ENCODE measurements at places on chromosomes 6 and 20. TPM values are rescaled to one million over a fixed set of nuclear protein-coding genes. Genes with fewer than 3 reads are reported as not detected.

The TMEM170B gene
- 10.9 TPM for total RNA-seq

The LY6G6D gene
- 1.1 TPM for total RNA-seq

The CLDN20 gene
- total RNA-seq: not detected

The HLA-DMB gene
- 22.3 TPM for total RNA-seq

The FAXC gene
- total RNA-seq: 31.7 TPM

The MPC1 gene
- 89.5 TPM for total RNA-seq

The FOXF2 gene
- total RNA-seq: 1.7 TPM

The SLC35F1 gene
- total RNA-seq: 27.8 TPM

The ARFGAP1 gene
- total RNA-seq: 68.9 TPM

The TAAR8 gene
- total RNA-seq: not detected

The TGM3 gene
- total RNA-seq: 0.40 TPM

The ISM1 gene
- total RNA-seq: 9.4 TPM

The OR2J3 gene
- 0.11 TPM for total RNA-seq

The IRF4 gene
- total RNA-seq: 1.0 TPM

The MLIP gene
- total RNA-seq: 28.6 TPM

The CDH26 gene
- 0.99 TPM for total RNA-seq

The CST2 gene
- total RNA-seq: not detected

The RNF5 gene
- 70.6 TPM for total RNA-seq

The CST5 gene
- total RNA-seq: not detected

The FLRT3 gene
- total RNA-seq: 62.7 TPM

The HEY2 gene
- 10.3 TPM for total RNA-seq

The POU5F1 gene
- 0.59 TPM for total RNA-seq

The DEK gene
- 124 TPM for total RNA-seq

The SMOC2 gene
- total RNA-seq: 51.7 TPM

The PAX1 gene
- total RNA-seq: 0.20 TPM

The TNFRSF6B gene
- 3.1 TPM for total RNA-seq

The RFX6 gene
- not detected for total RNA-seq

The L3MBTL1 gene
- 24.9 TPM for total RNA-seq

The CRISP3 gene
- 5.4 TPM for total RNA-seq

The MAP7 gene
- 9.9 TPM for total RNA-seq

The NMBR gene
- 5.6 TPM for total RNA-seq

The PARD6B gene
- 5.0 TPM for total RNA-seq

The BTN1A1 gene
- not detected for total RNA-seq

The CENPW gene
- total RNA-seq: 3.7 TPM

The ANKRD6 gene
- 44.5 TPM for total RNA-seq

The NKAPL gene
- total RNA-seq: 1.8 TPM

The TMC2 gene
- total RNA-seq: 0.94 TPM

The SSTR4 gene
- 0.33 TPM for total RNA-seq

The SLC26A8 gene
- total RNA-seq: 0.77 TPM

The CCN6 gene
- total RNA-seq: not detected

The HLA-C gene
- 66.1 TPM for total RNA-seq

The RBM24 gene
- total RNA-seq: 2.9 TPM

The LY86 gene
- total RNA-seq: 14.5 TPM

The C20orf96 gene
- 8.9 TPM for total RNA-seq

The DDRGK1 gene
- 23.0 TPM for total RNA-seq

The POM121L2 gene
- total RNA-seq: not detected

The GLP1R gene
- 2.0 TPM for total RNA-seq

The ENPP1 gene
- total RNA-seq: 10.8 TPM

The SRMS gene
- not detected for total RNA-seq

The CST3 gene
- total RNA-seq: 465 TPM

The OSBPL2 gene
- total RNA-seq: 37.0 TPM

The KCNK15 gene
- 0.30 TPM for total RNA-seq

The CST4 gene
- not detected for total RNA-seq

The ZSCAN23 gene
- total RNA-seq: 9.1 TPM

The AGER gene
- 0.79 TPM for total RNA-seq

The NXT1 gene
- total RNA-seq: 24.1 TPM

Data from spinal cord (tissue), 10 donors.